ENCODE measurements at places on chromosomes 5 and 9.

- DNase-seq: no peak
Measured at GRCh38 chr9:740221-740620, 101.3 kb upstream of the DMRT1 start.

GRCh38 chr5:149423794-149424268 is 44.7 kb upstream of the IL17B start:
- no peak for DNase-seq

DNA sequence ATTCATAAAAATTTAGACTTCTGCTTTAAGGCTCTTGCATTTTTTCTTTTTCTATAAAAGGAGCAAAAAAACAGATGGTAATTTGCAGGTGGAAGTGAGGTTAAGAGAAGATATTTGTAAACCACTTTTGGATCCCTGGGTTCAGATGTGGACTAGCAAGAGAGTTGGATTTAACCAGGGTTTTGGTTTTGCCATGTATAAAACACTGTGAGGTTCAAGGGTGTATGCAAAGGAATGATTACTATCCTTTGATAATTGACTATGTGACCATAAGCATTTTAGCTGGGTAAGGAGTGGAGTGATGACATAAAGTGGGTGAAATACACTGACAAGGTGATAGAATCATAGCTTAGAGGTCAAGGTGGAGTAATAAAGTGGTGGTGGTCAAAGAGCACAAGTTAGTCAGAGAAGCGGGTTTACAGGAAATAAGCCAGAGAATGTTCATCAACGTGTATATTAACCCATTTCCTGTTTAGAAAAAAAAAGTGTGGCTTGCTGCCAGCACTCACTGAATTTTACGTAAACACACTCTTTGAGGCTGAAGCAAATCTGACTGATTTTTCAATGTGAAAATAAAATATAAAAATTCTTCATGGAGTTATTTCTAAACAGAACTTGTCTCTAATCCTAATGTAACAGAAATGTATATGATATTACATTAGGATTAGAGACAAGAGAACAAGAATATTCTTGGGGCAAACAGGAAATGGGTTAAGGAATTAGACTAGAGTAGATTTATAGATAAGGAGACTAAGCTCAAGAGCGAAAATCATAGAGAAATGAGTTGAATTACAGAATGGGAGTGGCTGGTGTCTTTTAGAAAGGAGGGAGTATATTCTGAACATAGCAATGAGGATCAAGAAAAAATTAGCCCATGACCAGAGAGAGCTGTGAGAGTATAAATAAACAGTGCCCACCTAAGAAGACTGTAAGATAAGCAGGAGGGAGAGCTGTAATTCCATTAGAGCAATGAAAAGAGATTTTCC is 74.5 kb downstream of the CDKN2A start:
- DNase-seq: no peak

DNA sequence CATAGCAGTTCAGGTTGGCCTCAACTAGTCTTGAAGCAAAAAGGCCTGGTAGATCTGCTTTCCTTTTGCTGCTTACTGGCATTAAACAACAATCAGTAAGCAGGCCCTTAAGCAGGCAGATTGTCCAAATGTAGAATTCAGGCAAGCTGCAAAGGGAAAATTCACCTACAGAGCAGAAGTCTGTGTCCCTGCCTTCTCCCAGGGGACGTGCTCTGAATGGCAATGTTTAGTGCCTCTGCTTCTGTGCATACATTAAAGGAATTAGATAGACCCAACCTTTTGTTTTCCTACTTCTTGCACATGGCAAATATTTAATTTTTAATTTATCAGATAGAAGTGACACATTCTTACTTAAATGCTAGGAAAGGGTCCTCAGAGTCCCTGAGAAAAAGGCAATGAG is 328.8 kb upstream of the PIK3R1 start:
- no peak for DNase-seq

DNA sequence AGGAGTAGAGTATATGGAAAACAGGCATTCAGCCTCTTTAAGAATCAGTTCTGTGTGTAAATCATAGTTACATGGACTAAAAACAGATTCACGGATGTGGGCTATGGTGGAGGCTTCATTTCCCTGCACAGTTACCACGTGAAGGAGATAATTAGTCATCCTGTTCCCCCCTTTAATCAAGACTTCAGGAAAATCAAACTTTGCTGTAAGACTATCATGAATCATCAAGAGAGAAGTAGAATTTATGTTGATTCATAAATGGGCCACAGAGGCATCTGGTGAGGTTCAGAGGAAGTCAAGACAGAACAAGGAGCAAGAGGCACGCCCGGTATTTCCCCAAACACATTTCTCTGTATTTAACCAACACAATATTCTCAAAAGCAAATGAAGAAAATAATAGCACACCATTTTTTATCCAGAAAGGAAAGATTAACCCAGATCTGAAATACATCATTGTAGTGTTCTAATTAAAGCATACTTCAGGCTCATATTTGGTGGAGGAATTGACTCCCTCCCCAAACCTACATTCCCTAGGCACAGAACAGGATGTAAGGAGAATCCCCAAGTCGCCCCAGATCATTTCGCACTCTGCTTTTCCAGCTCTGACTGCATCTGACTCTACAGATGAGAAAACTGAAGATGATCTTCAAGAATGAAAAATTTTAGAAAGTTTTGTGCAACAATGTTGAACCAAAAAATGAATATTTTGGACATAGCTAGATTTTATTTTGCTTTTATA is 175.8 kb upstream of the GAS1 start:
- no peak for DNase-seq

DNA sequence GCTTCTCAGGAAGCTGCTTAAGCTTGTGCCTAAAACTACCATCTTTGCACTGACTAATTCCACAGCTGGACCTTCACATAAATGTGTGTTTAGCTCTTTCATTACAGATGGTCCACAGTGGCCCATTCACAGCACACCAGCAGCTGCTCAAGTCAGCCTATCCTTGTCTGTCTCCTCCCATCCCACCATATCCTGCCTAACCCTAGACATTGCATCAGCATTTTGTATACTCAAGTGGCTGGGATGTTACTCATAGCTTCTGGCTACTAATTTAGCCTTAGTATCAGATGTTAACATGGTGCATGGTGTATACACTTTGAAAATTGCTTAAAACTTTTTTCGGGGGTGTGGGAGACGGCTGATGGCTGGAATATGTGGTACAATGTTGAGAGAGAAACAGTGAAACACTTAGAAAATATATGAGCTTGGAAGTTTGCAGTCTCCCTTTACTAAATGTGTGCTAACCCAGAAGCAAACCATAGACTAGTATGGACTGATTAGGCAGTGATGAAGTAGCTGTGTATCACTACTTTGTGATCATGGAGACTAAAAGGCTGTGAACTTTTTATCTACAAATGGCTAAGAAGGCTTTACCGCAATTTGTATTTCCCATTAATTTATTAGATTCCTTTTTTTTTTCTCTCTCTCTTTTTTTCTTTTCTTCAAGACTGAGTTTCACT is 83.1 kb downstream of the JMY start:
- no peak for DNase-seq

DNA sequence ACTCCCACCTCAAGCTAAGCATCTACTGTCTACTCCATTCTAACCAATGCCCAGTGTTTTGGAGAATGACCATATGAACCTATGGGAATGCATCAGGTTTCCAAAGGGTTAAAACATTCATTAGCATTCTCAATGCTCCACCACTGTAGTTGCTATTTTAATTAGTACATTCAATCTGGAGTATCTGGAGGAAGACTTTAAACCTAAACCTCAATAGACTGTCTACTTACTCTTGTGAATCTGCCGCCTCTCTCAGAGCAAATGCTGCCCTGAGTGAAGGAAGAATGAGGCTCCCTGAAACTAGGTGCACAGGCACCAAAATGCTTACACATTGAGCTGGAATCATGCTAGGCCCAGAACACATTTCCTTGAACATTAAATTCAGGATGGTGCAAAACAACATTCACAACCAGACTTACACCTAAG is 2.0 kb downstream of the ENC1 start:
- DNase-seq: no peak

DNA sequence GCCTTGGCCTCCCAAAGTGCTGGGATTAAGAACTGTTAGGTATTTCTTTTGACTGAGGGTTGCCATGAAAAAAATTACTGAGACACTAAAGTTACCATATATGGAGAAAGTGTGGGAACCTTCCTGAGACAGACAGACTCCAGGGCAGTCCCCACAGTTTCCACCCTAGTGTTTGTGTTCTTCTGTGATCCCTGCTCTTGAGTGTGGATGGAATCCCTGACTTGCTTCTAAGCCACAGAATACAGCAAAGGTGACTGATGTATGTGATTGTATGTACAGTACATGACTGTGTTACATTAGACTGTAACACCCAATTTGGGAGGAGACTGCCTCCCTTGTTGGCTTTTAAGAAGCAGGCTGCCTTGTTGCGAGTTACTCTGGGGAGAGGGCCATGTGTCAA is 24.7 kb upstream of the ADAM19 start:
- no peak for DNase-seq

GRCh38 chr9:120928015-120928482 is 1.5 kb upstream of the TRAF1 start:
- DNase-seq: no peak

- no peak for DNase-seq
Measured at GRCh38 chr5:76479973-76480667, 77.0 kb downstream of the IQGAP2 start.

DNA sequence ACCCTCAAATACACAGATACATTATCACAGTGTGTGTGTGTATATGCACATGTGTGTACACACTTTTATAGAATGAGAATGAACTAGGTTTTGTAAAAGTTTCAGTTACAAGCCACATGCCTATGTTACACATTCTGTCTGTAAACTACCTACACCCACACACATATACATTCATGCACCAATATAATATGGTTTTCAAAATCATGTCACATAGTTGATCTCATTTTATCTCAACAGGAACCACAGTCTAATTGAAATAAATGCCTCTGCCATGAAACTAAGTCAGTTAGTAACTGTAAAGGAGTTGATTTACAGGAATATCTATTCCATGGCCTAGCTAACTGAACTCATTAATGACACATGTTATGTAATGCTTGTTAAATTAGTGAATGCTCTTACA is 646.6 kb downstream of the PDE4D start:
- no peak for DNase-seq

GRCh38 chr5:168047043-168047668 is 244.3 kb upstream of the WWC1 start:
- no peak for DNase-seq

GRCh38 chr5:96474073-96474472 is 41.0 kb upstream of the PCSK1 start:
- DNase-seq: no peak

DNA sequence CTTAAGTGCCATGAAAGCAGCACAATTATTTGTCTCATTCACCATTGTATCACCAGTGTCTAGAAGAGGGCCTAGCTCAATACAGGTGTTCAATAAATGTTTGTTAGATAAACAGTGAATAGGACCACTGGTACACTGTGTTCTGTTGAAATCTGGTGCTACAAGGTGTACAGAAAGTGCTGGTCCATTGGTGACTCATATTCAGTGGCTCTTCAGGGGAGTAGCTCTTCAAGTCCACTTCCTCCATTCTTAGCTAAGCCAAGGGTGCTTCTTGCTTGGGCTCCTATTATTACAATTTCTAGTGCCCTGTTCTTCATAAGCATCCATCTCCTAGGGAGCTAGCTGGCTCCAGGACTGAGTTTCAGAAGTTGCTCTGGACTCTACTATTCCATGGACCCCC is 6.4 kb upstream of the FCHO2 start:
- no peak for DNase-seq

DNA sequence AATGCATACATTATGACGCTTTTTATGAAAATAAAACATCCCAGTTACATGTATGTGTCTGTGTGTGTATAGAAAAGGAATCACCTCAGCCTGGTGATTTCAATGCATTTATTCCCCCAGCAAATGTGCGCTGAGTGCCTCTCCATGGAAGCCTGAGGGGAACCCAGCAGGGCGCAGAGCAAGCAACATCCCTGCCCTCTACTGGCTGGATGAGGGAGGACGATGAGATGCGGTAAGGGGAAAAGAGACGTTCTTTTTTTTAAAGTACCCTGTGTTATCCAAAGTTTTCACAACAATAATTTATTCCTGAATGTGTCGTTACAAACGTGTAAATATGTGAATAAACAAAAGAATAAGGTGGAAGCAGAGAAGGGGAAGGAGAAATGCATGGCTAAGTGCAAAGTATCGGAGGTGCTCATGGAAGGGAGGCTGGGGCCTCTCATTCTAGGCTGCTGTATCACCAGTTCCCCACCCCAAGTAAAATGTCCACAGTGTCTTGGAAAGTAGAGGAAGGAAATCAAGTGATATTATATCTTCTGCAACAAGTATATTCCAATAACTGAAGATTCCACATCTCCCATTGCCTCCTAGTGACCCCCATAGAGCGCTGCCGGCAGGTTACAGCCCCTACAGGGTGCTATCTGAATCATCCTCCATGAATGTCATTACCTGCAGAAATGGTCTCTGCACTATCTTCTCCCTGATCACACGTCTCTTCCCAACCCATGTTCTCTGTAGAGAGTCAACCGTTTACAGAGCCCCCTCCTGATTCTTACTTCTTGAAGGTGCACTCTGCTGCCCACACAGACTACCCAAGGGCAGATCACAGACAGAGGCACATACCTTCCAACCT is 13.0 kb upstream of the ABLIM3 start:
- no peak for DNase-seq

DNA sequence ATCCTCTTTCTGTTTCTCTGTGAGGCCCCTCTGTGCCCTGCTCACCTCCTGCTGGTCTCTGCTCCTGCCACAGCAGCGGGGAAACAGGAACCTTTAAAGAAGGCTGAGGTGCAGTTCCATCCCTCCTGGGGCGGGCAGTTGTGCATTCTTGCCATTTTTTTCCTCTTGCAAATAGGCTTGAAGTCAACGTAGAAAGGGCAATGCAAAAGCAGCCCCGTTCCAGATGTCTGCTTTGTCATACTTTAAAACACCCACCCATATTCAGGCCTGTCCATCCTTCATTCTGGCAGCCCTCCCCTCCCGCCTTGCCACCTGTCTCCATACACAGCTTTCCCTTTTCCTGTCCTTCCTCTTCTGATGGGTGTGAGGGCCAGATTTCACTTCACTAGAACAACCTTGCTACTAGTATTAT is 65.4 kb upstream of the KLF9 start:
- DNase-seq: no peak

GRCh38 chr5:16707168-16707868 is 90.5 kb upstream of the RETREG1 start:
- DNase-seq: no peak

DNA sequence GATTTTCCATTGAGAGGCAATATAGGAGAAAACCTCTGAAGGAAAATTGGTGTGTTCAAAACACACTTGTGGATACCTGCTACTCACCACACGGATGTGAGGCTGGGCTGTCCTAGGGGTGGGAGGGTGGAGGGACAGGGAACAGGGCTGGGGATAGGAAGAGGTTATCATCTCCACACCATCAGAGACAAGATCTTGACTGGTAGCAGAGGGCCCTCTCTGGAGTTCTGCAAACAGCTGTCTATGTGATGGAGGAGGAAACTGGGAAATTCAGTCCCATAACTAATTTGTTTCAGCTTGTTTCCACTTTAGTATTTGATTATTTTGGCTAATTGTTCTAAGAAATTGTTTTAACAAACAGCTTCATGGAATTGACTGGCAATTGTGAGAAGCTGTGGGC is 91.6 kb upstream of the FSTL4 start:
- DNase-seq: no peak

- no peak for DNase-seq
Measured at GRCh38 chr9:133276001-133276884, 1.2 kb upstream of the ABO start.

- DNase-seq: no peak
Measured at GRCh38 chr5:622946-623522, 10.9 kb downstream of the CEP72 start.

- no peak for DNase-seq
Measured at GRCh38 chr9:137315581-137316011, 13.5 kb upstream of the NRARP start.

- DNase-seq: no peak
Measured at GRCh38 chr9:96047741-96048103, 172.2 kb downstream of the ERCC6L2 start.
